A549 treated with DMSO at 1 μM for 4 hours (cell line): ENCODE measurements at places on chromosomes 3 and 15. TPM values are rescaled to one million over a fixed set of nuclear protein-coding genes. Genes with fewer than 3 reads are reported as not detected.

PLAAT1 gene
- total RNA-seq = 0.23 TPM in 1 of 5 replicates, not detected in the others

SLC38A3 gene
- total RNA-seq = 0.07 TPM in 1 of 5 replicates, not detected in the others

PLSCR5 gene
- total RNA-seq = not detected in 5 replicates

UQCRC1 gene
- 171 to 237 TPM (median 183 TPM) in 5 replicates for total RNA-seq

CISH gene
- 0.48 to 0.75 TPM (median 0.70 TPM) in 5 replicates for total RNA-seq

RTP1 gene
- not detected in 5 replicates for total RNA-seq

RPUSD3 gene
- total RNA-seq = 32.9 to 46.8 TPM (median 41.2 TPM) in 5 replicates

FAM81A gene
- total RNA-seq = 10.4 to 17.3 TPM (median 13.9 TPM) in 5 replicates

GALK2 gene
- 20.6 to 23.4 TPM (median 21.9 TPM) in 5 replicates for total RNA-seq

ISLR gene
- 0.15 to 0.41 TPM (median 0.25 TPM) in 5 replicates for total RNA-seq

GPR87 gene
- 1.1 to 1.5 TPM (median 1.3 TPM) in 5 replicates for total RNA-seq

IL17RE gene
- 0.76 to 1.1 TPM (median 0.95 TPM) in 5 replicates for total RNA-seq
